ENCODE measurements at places on chromosomes 1 and 21.

GRCh38 chr1:72105201-72105600 is 177.1 kb downstream of the NEGR1 start:
- no peak for DNase-seq

DNA sequence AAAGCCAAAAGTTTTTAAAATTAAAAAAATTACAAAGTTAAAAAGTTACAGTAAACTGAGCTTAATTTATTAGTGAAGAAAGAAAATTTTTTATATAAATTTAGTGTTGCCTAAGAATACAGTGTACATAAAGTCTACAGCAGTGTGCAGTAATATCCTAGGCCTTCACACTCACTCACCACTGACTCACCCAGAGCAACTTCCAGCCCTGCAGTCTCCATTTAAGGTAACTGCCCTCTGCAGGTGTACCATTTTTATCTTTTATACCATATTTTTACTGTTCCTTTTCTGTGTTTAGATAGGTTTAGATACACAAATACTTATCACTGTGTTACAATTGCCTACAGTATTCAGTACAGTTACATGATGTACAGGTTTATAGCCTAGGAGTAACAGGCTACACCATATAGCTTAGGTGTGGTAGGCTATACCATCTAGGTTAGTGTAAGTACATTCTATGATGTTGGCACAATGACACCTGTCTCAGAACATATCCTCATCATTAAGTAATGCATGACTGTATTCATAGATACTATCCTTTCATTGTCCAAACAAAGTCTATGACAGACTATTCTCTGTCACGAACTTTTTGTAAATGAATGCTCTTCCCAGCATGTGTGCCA is 78.6 kb upstream of the PBX1 start:
- DNase-seq: no peak

- no peak for DNase-seq
Measured at GRCh38 chr1:53271446-53272090, 33.2 kb upstream of the MAGOH start.

GRCh38 chr1:94416901-94417727 is 1.1 kb upstream of the ABCD3 start:
- no peak for DNase-seq

- DNase-seq: no peak
Measured at GRCh38 chr1:8742022-8742924, 75.2 kb downstream of the RERE start.

GRCh38 chr21:26123012-26123411 is 47.6 kb downstream of the APP start:
- no peak for DNase-seq

GRCh38 chr21:42513985-42514882 is 582 bp downstream of the SLC37A1 start:
- DNase-seq: no peak

Measured in epithelial cell of prostate (primary cell).